ENCODE measurements at places on chromosomes 13 and 19.

GRCh38 chr13:28494504-28494777, 487 bp downstream of the FLT1 start:
- no peak for DNase-seq

GRCh38 chr13:48210178-48210577, 22.8 kb upstream of the ITM2B start:
- no peak for DNase-seq

DNA sequence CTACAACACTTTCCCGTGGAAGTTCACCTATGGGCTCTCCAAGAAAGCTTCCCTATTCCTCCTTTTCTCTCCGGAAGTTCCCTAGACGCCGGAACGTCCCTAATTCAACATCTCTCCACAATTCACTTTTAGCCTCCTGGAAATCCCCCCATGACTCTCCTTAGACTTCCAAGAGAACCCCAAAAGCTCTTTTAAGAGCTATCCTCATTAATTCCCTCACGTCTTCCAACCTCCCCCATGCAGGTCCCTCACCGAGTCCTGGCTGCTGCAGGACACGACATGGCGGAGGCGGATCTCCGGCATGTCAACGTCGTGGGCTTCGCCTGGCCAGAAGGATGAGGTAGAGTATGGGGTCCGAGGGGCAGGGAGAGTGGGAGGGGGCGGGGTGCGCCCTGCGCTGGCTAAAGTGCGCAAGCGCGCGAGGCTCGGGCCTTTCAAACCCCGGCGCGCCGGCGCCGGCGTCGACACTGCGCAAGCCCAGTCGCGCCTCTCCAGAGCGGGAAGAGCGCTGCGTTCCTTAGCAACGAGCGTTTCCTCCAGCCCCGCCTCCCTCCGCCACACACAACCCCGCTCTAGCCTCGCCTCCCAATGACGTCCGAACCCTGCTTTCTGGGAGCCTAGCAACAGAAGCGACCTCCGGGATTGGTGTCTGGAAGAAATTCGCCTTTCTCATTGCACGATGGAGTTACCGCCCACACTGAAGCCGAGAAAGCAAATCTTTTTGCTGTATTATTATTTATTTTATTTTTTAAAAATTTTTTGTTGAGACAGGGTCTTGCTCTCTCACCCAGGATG, at the start of the genes PINLYP and XRCC1:
Gene PINLYP (plus strand): TSS at position 646 of the 795 bp plus-strand sequence. CDS start 1,391 bp downstream, outside the sequence.
Gene XRCC1 (minus strand): TSS at position 372 of the 795 bp plus-strand sequence. CDS start 69 bp downstream, at position 303.
- peak; percentile 97 for DNase-seq

DNA sequence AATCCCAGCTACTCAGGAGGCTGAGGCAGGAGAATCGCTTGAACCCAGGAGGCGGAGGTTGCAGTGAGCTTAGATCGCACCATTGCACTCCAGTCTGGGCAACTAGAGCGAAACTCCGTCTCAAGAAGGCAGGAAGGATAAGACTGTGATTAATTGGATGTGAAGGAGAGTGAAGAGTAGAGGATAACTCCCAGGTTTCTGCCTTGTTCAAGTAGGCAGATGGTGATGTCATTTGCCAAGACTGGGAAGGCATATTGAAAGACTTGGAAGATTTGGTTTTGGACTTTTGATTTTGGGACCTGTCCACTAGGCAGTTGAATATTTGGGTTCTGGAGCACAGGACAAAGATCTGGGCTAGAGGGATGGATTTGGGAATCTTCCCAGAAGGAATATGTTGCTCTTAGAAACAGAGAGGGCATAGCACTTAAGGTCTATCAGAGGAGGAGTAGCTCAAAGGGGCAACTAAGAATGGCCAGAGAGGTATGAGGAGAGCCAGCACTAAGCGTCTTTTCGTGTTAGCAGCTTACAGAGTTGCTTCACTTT, 20.0 kb downstream of the GARRE1 start:
- no peak for DNase-seq

GRCh38 chr19:42246143-42246921, 3.9 kb upstream of the GSK3A start:
- peak; percentile 34 for DNase-seq

DNA sequence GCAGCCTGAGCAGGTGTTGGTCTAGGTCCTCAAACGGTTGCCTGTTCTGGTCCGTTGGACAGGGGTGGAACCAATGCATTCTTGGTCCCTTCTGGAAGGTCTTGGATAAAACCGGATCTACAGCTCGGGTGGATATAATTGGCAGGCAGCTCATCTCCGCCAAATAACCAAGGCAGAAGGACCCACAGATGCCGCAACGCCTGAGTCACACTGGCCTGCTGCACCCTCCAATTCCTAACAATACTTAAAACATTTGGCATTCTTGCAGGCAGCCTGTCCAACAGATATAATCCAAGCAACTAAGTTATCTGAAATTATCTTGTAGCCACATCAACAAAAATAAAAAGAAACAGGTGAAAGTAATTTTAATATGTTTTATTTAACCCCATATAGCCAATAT, 59.0 kb upstream of the FGF14 start:
- no peak for DNase-seq

GRCh38 chr13:100648354-100648753, 26.2 kb downstream of the TMTC4 start:
- DNase-seq, result no peak

DNA sequence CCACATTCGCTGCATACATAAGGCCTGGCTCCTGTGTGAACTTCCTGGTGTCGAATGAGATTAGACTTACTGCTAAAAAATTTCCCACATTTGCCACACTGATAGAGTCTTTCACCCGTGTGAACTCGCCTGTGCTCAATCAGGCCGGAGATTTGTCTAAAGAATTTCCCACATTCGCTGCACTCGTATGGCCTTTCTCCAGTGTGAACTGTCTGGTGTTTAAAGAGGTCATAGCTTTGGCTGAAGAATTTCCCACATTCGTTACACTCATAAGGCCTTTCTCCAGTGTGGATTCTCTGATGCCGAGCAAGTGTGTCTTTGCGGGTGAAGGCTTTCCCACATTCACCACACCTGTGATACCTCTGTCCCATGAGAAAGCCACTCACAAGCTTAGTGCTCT, 6.5 kb downstream of the ZNF671 start:
- DNase-seq, result no peak

GRCh38 chr13:75566658-75567057, 17.1 kb downstream of the UCHL3 start:
- DNase-seq, result no peak

DNA sequence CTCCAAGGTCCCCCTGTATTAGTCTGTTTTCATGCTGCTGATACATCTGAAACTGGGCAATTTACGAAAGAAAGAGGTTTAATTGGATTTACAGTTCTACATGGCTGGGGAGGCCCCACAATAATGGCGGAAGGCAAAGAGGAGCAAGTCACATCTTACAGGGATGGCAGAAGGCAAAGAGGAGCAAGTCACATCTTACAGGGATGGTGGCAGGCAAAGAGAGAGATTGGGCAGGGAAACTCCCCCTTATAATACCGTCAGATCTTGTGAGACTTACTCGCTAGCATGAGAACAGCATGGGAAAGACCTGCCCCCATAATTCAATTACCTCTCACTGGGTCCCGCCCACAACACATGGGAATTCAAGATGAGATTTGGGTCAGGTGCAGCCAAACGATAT, 50.0 kb upstream of the FARP1 start:
- DNase-seq, result no peak

DNA sequence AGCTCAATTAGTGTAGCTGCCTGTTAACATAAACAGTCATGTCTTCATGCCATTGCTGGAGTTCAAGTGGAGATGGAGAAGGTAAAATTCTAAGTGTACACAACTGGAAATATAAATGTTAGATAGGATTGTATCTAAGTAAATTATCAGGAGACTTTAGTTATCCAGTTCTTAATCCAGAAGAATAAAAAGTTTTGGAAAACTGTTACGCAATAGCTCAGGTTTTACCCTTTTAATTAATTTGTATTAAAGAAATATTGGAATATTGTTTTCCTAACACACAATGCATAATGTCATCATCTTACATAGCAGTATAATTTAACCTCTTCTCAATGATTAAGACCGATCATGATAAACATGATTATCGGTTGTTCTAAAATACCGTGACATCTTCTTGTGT, 2.8 kb downstream of the SLC10A2 start:
- DNase-seq, result no peak

DNA sequence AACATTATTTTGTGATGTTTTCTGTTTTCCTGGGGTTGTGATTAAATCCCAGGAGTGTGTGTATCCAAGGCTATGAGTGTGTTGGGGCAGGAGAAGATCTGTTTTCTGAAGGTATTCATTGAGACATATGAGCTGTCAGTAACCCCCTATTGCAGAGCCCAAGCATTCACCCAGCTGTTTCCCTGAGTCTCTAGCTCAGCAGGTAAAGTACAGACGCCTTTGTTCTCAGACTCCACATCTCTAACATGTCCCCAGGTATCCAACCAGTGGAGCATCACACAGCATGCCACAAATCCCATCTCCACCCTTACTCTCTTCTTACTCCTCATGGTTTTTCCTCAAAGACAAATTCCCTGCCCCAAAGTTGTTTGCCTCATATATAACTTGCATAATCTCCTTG, 213.6 kb downstream of the PCDH20 start:
- no peak for DNase-seq

GRCh38 chr19:45529420-45529785, 22.1 kb downstream of the VASP start:
- DNase-seq, result no peak

DNA sequence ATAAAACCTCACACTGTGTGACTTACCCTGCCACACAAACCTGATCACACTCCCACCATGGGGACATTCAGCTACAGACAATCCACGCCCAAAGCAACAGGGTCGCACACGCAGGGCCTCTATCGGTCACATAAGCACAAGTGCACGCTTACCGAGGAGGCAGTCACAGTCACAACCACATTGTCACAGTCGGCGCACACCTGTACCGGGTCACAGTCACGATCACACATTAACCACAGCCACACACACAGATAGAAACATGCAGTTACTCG, 579 bp downstream of the ZNF566 start:
- peak; percentile 58 for DNase-seq

- no peak for DNase-seq
These were observed 36.4 kb upstream of the SERPINE3 start for GRCh38 chr13:51303063-51303552.

- DNase-seq, result peak; percentile 96
These were observed 1.6 kb downstream of the IER2 start for GRCh38 chr19:13151605-13152355.

DNA sequence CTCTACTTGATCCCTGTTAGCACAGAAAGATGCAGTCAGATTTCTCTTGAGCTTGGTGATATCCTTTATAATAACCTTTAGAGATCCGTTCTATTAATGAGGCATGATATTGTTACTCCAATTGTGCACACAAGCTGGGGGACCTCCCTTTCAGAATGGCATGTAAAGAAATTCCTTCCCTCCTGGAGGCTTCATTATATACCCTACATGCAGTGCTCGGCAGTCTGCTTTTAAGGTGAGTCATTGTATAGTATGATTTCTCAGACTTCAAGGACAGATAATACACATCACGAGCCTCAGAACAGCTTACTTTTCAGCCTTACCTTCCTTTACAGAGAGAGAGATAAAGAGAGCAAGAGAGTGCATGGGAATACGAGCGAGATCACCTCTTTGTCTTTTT, 261.3 kb downstream of the ATP8A2 start:
- DNase-seq, result no peak

DNA sequence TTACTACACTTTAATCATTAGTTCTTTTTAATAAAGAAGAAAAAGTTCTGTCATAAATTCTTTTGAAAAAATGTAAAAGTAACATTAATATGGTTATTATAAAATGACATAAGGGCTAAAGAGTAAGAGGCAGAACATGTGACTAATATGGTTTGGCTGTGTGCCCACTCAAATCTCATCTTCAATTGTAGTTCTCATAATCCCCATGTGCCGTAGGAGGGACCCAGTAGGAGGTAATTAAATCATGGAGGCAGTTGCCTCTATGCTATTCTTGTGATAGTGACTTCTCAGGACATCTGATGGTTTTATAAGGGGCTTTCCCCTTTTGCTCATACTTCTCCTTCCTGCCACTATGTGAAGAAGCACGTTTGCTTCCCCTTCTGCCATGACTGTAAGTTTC, 104.5 kb downstream of the UGGT2 start:
- DNase-seq, result no peak

GRCh38 chr19:8108560-8109445, 40.6 kb downstream of the FBN3 start:
- DNase-seq, result no peak

GRCh38 chr19:13958043-13958442, 5.7 kb downstream of the DCAF15 start:
- no peak for DNase-seq

- no peak for DNase-seq
These were observed 41.4 kb downstream of the ZNF333 start for GRCh38 chr19:14731200-14731599.

DNA sequence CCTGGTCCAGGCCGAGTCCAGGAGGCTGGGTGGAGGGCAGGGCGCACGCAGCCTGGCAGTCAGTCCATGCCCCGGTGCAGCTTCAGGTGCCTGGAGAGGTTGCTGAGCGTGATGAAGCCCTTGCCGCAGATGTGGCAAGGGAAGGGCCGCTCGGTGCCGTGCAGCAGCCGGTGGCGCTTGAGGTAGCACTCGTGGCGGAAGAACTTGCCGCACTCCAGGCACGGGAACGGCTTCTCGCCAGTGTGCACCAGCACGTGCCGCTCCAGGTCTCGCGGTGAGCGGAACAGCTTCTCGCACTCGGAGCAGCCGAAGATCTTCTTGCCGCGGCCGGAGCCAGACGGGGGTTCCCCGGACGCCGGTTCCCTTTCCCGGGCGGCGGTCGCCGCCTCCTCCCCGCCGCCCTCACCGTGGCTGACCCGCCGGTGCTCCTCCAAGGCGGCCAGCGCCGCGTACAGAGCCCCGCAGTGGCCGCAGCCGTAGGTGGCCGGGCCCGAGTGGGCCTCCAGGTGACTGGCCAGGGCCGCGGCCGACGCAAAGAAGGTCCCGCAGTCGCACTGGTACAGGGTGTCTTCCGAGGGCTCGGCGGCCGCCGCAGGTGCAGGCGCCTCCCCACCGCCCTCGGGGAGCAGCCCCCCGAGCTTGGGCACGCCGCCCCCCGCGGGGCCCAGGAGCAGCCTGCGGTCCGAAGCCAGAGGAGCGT, 6.8 kb downstream of the FIZ1 start:
- DNase-seq, result no peak

DNA sequence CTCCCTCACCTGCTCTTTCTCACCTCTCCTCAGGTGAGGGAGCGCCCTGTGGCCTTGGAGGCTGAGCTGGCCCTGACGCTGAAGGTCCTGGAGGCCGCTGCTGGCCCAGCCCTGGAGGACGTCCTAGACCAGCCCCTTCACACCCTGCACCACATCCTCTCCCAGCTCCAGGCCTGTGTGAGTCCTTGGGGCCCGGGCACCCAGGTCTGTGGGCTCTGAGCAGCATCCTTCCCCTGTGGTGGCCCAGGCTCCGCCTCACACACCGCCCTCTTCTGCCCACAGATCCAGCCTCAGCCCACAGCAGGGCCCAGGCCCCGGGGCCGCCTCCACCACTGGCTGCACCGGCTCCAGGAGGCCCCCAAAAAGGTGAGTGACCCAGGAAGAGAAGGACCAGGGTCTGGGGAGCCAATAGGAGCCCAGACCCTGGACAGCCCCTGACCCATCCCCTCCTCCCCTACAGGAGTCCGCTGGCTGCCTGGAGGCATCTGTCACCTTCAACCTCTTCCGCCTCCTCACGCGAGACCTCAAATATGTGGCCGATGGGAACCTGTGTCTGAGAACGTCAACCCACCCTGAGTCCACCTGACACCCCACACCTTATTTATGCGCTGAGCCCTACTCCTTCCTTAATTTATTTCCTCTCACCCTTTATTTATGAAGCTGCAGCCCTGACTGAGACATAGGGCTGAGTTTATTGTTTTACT, 1.9 kb downstream of the IFNL1 start:
- DNase-seq, result no peak
